ENCODE measurements at places on chromosomes 2 and 18.

GRCh38 chr18:58026395-58026794 is 17.6 kb upstream of the NEDD4L start:
- no peak for DNase-seq

GRCh38 chr2:109060496-109060895 is 68.5 kb upstream of the SH3RF3 start:
- no peak for DNase-seq

DNA sequence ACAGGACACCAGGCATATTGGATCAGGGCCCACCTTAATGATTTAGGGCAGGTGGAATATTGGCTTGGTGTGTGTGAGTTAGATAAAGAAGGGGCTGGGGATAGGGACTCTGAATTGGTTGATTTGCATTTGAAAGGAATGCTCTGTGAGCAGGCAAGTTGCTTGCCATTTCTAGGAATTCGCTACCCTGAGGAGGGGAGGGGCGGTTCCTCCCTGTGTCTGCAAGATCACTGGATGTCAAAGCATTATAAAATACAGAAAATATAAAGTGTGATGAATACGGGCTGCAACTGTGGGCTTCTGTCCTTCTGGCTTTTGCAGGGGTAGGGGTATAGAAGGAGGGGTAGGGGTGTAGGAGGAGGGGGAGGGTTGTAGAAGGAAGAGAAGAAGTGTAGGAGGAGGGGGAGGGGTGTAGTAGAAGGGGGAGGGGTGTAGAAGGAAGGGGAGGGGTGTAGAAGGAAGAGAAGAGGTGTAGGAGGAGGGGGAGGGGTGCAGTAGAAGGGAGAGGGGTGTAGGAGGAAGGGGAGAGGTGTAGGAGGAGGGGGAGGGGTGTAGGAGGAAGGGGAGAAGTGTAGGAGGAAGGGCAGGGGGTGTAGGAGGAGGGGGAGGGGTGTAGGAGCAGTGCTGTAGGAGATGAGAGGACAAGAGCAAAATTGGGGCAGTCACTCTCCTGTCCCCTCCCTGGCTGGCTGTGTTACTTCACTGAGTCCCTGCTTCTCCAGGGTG is 238.0 kb upstream of the COPS8 start:
- DNase-seq, result no peak

DNA sequence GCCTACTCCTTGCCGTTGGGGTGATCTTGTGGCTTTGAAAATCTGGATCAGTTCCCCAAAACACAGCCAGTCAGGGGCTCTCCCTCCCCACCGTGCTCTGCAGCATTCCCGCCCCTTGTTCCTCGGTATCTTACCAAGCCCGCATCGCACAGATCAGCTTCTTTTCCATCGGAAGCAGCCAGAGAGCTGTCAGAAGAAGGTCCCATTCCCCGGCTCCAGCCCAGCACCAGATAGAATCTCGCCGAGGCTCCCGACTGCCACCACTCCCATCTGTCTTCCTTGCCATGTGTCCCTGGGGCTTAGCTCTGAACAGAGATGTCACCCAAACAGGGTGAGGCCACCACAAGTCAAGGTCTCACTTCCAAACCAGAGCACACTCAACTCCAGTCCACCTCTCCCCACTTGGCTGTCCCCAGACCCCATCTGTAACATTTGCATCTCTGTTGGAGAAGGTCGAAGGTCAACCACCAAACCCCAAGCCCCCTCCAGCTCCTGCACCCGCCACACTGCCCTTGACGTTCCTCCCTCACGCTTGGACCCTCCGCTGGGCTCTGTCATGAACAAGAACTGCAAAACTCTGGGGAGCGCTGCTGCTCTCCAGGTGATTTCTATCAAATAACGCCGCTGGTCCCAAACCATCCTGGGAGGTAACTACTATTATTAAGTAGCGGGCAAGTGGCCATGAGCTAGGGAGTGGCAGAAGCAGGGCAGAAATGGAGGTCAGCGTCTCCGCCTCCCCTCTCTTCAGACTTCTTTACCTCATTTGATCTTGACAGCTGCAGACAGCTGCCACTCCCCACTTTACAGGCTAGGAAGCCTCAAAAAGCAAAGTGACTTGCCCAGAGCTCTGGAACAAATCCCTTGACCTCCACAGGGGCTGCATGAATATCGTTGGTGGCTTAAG is 70.0 kb upstream of the TAF1B start:
- DNase-seq, result no peak
